ENCODE measurements at places on chromosomes 16 and 17.

DNA sequence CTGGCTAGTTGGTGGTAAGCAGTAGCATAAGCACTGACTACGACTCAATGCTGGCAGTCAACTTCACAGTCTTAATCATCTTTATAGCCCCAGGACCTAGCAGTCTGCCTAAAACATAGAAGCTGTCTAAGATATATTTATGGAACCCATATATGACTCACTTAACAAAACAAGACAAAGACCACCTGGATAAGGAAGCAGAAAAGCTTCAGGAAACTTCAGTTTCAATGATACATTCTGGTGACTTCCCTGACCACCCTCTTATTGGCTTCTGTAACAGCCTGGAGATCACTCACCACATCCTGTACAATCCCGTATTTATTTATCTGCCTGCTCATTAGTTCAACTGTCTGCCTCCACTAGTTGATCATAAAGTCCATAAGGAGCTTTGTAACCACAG, 95.5 kb downstream of the PMP22 start:
- no peak for DNase-seq

- DNase-seq = no peak
Measured at GRCh38 chr16:78434401-78434800, 334.9 kb downstream of the WWOX start.

DNA sequence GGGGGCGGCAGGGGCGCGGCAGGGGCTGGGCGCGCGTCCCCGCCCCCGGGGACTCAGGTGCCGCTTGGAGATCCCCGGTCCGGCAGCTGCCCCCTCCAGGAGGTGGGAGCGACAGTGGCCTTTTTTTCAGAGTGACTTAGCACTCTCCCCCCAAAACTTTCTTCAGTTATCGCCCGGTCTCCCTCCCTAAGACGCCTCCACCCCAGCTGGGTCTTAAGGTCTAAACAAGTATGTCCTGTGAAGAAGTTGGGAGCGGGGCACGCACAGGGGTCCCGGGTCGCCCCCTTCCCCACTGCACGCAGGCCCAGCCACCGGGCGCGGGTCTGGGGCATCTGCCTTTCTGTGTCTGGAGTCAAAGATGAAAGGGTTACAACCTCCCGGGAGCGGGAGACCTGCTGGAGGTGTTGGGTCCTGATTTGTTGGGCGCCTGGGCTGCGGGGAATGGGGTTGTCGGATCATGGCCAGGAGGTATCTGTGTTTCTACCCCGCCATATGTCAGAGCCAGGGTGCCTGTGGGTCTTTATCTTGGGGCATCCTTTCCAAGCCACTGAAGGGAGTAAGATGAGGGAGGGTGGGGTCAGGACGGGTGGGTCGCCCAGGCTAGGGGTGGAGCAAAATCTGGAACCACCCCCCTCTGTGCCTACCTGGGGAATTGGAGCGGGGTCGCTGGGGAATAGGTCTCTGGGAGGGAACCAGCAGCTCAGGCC, 757 bp downstream of the FMNL1 start:
- no peak for DNase-seq

- no peak for DNase-seq
Measured at GRCh38 chr17:50728881-50729765, 9.7 kb downstream of the LUC7L3 start.

GRCh38 chr16:84436196-84436595, 67.9 kb downstream of the ATP2C2 start:
- no peak for DNase-seq

GRCh38 chr16:13997933-13998332, 73.2 kb upstream of the MRTFB start:
- DNase-seq = no peak

DNA sequence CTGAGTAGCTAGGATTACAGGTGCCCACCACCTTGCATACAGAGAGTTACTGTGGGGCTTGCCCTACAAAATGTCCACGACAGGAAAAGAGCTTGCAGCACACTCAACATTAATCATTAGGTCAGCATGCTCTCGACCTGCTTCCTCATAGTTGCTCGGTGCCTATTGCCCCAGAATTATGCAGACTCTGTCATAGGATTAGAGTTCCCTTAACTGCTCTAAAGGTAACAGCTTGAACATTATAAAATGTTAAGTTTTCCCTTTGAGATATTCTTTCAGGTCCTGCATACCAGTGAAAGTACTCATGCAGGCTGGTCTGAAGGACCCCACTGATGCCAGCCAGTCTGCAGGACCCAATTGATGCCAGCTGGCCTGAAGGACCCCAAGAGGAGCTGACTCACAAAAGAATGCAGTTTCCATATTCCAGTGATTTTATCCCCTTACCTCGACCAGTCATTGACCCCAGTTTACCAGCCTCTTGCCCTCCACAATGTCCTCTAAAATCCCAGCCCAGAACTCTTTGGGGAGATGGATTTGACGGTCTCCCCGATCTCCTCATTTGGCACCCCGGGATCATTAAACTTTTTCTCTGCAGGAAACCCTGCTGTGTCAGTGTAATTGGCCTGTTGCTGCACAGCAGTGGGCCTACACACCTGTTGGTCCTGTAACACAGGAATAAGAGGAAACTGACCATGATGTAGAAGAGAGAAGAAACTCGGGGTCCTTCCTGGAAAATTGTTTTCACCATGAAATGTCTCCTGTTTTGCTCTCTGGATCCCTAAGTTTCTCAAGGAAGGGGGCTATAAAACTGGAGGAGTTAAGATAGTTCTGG, 10.6 kb downstream of the ICAM2 start:
- DNase-seq = no peak

- no peak for DNase-seq
Measured at GRCh38 chr17:10638151-10638550, 19.0 kb downstream of the MYH3 start.

DNA sequence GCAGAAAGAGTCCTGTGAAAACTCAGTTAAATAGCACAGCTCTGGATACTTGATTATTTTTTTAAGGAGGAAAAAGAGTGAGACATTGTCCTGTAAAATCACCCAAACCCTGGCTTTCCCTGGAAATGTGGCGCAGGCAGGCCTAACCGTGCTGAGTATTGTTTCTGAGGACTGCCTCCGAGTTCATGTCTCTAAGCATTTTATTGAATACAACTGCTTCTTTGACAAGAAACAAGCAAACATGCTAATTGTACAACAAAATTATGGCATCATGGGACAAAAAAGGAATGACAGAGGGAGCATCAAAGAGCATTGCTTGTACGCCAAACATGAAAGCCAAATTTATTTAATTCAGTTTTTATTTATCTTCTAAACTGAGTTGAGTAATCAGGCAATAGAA, 64.5 kb upstream of the HSBP1 start:
- no peak for DNase-seq

DNA sequence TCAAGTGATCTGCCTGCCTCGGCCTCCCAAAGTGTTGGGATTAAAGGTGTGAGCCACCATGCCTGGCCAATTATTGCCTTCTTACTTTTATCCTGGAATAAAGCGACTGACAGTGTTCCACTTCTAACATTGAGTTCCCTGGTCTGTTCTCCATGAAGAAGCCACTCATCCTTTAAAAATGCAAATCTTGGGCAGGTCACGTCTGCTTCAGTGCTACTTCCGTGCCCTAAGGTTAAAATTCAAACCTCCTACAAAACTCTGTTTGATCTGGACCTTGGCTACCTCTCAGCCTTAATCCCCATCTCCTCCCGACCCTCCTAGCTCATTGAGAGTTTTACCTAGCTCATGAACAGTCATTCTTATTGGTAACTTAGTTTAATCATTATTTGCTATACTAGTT, 9.6 kb upstream of the SHISA9 start:
- DNase-seq = no peak

DNA sequence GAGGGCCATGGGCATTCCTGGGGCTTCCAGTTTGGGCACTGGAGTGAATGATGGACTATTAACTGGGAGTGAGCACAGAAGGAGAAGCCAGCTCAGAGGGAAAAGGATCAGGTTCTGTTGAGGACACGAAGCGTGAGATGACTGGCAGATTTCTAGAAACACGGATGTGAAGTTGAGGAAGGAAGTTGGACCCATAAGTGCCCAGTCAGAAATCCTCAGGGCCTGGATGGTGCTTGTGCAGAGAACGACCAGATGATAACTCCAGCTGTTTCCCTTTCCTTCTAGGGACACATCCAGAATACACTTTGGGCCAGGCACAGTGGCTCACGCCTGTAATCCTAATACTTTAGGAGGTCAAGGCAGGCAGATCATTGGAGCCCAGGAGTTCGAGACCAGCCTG, 23.3 kb upstream of the ANKRD40CL start:
- DNase-seq = no peak

DNA sequence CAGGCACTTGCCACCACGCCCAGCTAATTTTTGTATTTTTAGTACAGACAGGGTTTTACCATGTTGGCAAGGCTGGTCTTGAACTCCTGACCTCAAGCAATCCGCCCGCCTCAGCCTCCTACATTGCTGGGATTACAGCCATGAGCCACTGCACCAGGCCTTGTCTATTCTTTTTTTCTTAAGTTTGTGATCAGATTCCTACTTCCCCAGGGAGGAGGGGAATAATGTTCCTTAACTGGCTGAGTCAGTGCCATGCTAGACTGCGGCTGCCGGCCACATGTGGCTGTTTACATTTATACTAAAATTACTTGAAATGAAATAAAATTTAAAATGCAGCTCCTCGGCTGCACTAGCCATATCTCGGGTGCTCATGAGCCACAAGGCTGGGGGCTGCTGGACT, 27.8 kb upstream of the USP36 start:
- DNase-seq = no peak

Measured in C1 segment of cervical spinal cord (tissue), 14 donors.